Right lung (tissue), 10 donors: ENCODE measurements at places on chromosomes 4 and X. TPM values are rescaled to one million over a fixed set of nuclear protein-coding genes. Genes with fewer than 3 reads are reported as not detected.

Gene TMPRSS11B
- not detected for polyA plus RNA-seq

Gene MAMLD1
- 15.9 TPM for polyA plus RNA-seq

Gene ATP2B3
- polyA plus RNA-seq = 0.29 TPM

Gene F11
- 0.87 TPM for polyA plus RNA-seq

Gene SSX3
- not detected for polyA plus RNA-seq

Gene EREG
- polyA plus RNA-seq = 0.23 TPM

Gene RAB33B
- polyA plus RNA-seq = 14.0 TPM

Gene ANAPC10
- 32.9 TPM for polyA plus RNA-seq

Gene APBB2
- polyA plus RNA-seq = 48.7 TPM

Gene HSFX4
- 0.22 TPM for polyA plus RNA-seq

DNA sequence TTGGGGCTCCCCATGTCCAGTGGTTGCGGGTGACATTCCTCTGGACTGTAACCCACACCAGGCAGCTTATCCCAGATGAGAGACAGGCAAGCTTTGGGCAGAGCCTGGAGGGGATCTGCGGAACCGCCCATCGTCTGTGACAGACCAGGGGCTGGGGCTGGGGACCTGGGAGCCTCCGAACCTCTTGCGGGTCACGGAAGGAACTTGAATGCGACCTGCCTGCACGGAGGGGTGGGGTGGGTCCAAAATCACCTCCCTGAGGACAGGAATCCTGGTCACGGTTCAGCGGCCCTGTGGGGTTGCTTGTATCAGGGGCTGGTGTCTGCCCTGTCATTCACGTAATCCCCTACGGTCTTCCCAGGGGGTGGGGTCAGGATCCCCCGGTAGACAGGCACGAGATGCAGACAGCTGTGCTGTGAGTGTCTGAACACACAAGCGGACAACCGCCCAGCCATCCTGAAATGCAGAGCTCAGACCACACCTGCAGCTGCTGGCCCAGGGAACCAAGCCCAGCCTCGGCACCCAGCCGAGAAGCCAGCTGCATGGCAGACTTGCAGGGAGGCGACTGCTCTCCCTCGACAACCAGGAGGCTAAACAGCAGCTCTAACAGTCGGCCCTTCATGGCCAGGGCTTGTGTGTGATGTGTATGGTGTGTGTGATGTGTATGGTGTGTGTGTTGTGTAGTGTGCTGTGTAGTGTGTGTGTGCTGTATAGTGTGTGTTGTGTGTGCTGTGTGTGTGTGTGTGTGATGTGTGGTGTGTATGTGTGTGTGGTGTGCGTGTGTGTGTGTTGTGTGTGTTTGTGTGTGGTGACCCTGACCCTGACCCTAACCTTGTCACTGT is 105.9 kb upstream of the ADRA2C start:
- DNase-seq = no peak

DNA sequence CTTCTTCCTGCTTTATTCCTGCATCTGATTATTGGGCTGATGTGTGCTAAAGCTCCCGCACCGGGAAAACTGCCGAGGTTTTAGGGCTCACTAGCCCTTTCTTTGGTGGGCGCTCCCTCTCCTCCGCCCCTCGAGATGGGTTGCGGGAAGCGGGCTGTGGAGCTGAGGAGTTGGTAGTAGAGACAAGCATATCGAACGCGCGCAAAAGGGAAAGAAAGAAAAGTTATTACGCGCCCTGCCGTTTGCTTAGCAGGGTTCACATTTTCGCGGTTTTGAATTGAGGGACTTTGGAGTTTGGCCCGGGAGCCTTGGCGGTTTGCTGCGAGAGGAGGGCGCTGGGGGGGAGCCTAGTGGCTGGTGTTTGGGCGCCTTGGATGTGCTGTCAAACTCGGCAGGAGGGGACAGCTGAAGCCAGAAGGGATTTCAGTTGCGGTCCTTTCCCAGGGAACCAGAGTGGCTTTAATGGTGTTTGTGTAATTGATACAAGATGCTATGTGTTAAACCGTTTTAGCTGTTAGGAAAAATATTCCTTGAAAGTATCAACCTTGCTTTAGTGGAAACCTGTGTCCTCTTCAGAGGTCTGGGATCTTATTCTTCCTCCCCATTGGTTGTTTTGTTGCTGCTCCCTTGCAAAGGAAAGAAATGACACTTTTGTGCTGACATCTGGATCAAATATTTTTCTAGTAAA is 1.1 kb downstream of the GAB1 start:
- peak; percentile 65 for DNase-seq

GRCh38 chrX:3990569-3990968 is 277.1 kb upstream of the PRKX start:
- no peak for DNase-seq

DNA sequence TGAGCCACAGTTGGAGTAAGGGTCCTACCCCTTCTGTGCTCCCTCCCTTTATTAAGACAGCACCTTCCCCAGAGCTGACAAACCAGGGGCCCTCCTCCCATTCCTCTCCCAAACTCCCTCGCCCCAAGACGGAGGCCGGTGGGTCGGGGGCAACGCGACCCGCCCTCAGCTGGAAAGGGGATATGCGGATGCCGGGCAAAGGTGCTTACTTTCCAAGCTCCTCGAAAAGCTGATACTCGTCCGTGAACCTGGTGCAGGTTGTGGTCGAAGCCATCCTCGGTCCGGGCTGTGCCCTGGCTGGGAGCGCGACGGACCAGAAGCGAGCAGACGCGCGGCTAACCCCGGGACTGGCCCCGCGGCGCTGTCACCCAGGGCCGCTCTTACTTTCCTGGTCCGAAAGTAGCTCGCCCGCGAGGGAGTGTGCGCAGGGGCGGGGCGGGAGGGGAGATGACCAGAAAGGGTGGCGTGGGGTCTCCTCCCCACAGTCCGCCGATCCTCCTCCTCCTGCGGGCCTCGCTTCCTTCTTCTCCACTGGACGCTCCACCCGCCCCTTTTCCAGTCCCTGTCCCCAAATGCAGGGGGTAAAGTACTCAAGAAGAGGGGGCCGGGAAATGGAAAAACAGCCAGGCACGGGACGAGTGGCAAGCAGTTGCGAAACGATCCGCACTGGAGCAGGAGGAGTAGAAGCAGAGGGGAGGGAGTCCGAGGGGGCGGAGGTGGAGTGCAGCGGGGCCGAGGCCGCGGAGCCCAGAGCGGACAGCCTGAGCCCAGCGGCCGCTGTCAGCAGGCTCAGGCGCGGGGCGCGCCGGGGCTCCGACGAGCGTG is 531 bp downstream of the CAMK2D start:
- peak; percentile 82 for DNase-seq

- DNase-seq = no peak
These were observed 278.1 kb upstream of the TET2 start for GRCh38 chr4:104868533-104868932.

- no peak for DNase-seq
These were observed 102.7 kb downstream of the SH3BGRL start for GRCh38 chrX:81304563-81304962.

DNA sequence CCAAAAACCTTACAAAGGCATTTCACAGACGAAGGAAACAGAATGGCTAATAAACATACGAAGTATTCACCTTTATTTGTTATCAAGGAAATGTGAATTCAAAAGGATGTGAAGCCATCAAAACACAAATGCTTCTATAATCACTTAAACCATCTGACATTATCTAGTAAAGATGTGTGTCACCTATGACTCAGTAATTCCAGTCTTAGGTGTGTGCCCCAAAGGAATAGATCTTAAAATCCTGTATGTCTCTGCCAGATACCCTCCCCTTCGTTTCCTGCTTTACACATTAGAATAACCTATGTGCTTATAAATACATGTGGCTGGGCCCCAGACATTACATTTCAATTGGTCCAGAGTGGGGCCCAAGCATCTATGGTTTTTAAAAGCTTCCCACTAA is 41.8 kb upstream of the CEP135 start:
- no peak for DNase-seq

GRCh38 chr4:77349364-77349763 is 192.4 kb downstream of the CCNG2 start:
- DNase-seq = no peak

DNA sequence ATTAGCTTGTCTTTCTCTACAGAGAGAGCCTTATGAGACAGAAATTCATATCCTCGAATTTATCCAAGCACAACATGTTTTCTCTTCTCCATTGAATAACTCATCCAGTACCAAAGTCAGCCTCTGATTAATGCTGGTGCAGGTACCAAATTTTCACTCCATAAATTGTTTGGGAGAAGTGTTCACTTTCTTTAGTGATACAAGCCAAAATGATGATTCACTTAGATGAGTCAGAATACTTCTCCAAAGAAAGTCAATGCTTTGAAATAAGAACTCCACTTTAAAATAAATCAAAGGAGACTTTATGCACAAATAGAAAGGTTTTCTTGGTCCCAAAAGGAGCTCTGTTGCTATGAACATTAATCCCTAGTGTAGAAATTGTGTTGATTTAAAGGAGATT is 60.2 kb downstream of the MAOB start:
- no peak for DNase-seq

DNA sequence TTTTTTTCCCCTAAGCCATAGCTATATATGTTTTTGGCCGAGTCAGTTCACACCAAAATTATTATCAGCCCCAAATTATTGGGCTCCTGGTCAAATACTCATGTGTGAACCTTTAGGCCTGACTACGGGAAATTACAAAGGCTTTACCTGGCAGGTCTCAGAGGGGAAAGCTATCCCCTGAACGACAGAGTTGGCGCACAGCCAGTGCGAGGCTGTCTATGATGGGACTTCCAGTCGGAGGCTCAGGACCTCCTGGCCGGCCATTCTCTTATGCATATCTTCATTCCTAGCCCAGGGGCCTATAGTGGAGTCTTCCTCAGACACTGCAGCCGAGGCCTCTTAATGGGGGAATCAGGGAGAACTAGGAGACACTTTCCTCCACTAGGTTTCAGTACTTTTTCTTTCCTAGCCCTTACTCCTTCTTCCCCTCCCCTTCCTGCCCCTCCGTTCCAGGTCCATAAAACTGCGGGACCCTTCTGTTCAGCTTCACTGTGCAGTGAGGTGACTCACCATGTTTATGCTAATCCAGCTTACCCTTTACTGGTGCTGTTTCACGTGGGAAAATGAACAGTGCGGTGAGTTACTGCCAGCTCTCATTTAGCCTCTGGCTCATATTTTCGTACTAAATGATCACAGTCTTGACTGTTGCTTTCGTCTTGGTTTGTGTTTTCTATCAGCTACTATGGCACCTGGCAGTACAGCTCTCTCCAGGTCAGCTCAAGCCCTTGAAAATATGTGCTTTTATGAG is 533.9 kb downstream of the FSTL5 start:
- DNase-seq = no peak

- no peak for DNase-seq
These were observed 111.9 kb upstream of the PCDH18 start for GRCh38 chr4:137644201-137644600.

DNA sequence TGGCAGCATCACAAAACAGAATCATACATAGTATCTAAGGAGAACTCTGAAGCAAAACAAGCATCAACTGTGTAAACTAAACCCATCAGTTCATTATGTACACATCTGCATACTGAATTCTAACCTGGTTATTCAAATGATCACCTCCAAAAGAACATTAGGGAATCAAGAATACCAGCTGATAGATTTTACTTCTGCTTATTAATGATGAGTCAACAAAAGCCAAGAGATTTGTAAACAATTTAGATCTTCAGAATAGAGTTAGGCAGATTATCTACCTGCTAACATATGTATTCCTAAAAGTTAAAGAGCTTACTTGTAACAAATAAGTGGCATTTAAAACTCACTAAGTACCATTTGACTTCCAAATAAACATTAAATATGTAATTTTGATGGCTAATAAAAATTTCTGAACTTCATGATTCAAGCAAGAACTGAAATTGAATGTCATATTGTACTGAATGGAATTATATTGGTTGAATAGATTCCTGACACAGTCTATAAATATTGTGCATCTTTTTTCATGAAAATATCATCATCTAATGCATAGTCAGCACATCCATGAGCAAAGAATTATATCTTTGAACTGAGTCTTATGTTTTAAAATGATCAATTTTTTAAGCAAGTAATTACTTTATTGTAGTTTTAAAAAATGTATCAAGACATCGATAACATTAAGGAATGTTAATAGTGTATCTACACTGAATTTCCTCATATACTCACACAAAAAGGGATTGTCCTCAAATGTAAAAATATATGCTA is 470.5 kb downstream of the GRXCR1 start:
- no peak for DNase-seq

DNA sequence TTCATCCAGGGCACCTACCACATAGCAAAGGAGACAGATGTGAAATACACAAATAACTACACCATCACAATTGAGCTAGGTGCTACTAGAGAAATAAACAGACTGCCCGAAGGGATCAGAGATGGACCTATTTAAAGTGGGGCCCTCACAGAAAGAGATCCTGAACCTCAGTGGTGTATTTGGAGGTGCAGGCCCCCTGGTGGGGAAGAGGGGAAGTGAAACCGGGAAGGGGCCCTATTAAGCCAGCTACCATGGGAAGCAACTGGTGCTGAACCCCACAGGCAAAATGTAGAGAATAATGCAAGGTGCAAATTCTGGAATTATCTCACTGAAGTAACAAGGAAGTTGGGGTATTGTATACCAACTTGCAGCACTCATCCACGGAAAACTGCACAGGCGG is 78.6 kb upstream of the FAM9A start:
- no peak for DNase-seq

- no peak for DNase-seq
These were observed 224.4 kb upstream of the PCDH7 start for GRCh38 chr4:30495651-30496310.

- no peak for DNase-seq
These were observed 178.8 kb downstream of the SNCA start for GRCh38 chr4:89657931-89658700.

DNA sequence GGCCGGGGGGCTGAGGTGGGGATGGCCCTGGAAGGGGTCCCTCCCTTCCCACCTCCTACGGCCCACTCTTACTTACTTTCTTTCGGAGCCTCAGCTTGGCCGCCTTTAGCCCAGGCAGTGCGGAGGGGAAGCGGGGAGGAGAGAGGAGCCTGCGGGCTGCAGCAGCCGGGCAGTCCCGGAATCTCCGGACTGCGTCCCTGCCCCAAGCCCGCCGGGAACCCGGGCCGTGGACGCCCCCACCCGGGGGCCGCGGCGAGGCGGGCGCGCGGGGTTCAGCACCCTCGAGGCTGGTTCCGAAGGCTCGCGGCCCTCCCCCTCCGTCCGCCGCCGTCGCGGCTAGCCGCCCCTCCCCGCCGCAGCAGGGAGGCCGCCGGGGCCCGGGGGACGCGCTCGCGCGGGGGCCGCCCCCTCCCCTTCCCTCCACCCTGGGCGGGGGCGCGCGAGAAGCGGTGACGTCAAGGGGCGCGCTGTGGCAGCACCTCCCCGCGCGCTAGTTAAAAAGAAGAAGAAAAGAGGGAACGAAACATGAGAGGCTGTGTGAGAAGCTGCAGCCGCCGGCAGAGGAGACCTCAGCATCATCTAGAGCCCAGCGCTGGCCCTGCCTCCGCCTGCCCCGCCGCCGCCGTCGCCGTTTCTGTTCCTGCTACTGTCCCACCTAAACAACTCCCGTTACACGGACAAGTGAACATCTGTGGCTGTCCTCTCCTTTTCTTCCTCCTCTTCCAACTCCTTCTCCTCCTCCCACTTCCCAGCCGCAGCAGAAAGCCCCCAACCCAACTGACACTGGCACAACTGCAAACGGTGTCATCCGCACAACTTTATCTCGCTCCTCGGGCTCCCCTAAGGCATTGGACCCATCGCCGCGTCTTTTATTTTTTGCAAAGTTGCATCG is at the start of gene HHIP:
Gene HHIP, plus strand, starts transcription at position 526 of the 892 bp plus-strand sequence. CDS start 520 bp downstream, outside the sequence.
- peak; percentile 71 for DNase-seq
